ENCODE measurements at places on chromosomes 5 and 9. TPM values are rescaled to one million over a fixed set of nuclear protein-coding genes. Genes with fewer than 3 reads are reported as not detected.

- DNase-seq: no peak
Measured at GRCh38 chr5:149824120-149824519, 94.0 kb downstream of the PPARGC1B start.

GRCh38 chr9:112570671-112571167 lies 84.1 kb downstream of the KIAA1958 start:
- DNase-seq: no peak

- peak; percentile 28 for DNase-seq
Measured at GRCh38 chr9:123893831-123894460, 36.0 kb downstream of the DENND1A start.

DNA sequence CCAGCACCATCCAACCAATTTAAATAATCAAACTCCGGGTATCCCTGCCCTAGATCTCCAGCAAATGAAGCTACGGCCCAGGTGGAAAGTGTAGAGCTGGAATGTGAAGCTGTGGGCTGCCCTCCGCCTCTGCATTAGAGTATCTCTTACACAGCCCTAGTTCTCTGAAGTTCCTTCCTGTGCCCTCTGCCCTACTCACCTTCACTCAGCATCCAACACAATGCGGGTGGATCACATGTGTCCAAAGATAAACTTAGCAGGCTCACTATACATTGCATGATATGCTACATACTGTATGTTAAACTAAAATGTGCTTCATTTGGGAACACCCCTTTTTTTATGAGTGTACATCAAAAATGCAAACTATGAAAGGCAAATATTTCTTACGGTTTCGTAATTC lies 70.0 kb upstream of the RAD23B start:
- DNase-seq: no peak

DNA sequence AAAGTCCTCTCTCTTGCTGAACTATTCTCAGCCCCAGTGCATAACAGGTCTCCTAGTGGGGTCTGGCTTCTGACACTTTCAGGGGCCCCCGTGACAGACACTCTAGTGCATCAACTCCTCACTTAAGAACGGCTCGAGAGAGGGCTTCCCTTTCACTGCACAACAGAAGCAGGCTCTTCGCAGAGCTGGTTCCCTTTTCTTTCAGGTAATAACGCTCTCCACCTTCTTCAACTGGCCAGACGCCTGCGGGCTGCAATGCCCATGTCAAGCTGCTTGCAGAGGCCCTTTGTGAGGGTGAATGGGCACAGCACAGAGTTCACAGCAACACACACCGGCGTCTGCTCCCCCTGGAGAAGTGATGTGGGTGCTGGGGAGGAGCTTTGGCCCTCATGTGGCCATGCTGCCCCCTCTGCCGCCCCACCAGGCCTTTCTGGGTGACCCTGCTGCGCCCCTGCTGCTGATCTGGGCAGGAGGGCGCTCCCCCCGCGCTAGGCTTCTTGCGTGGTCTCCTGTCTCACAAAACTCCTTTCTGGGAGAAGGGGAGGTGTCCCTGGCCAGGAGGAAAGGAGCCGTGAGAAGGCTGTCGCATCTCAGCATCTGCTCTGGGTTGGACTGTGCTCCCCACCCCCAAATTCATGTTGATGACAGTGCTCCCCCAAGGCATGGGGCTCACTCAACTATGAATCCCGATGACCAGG lies 2.4 kb downstream of the MRPL36 start:
- no peak for DNase-seq

GRCh38 chr9:129316281-129317030 lies 138.4 kb upstream of the IER5L start:
- no peak for DNase-seq

- no peak for DNase-seq
Measured at GRCh38 chr5:175872287-175873087, 1.1 kb downstream of the CPLX2 start.

- peak; percentile 73 for DNase-seq
Measured at GRCh38 chr5:124519396-124519795, 227.0 kb downstream of the ZNF608 start.

DNA sequence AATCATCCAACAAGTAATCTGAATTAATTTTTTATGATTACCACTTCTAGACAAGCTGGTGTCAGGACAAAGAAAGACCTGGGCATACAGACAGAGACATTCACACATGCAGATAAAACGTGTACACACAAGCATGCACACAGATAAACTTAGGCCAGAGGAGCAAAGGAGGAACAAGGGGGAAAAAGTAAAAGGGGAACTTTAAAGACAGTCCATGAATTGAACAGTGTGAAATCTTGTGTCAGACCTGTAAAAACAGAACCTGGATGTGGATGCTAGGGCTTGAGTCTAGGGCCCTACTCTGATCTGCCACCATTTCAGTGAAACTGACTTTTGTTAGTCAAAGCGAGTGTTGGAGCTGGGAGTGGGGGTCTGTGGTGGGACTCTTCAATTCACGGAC lies 11.2 kb upstream of the ZSWIM6 start:
- DNase-seq: no peak

The LCN6 gene
- not detected for total RNA-seq
